Activated CD4-positive, CD25-positive, alpha-beta regulatory T cell treated with anti-CD3 and anti-CD28 coated beads, Interleukin-2, amount 50 U/mL, for 72 hours (primary cell): ENCODE measurements at places on chromosomes 3 and 15.
A peak's percentile ranks its signal among the peaks of the same experiment; 100 is the strongest.

GRCh38 chr3:26559227-26559626, 63.3 kb upstream of the LRRC3B start:
- DNase-seq, result no peak

DNA sequence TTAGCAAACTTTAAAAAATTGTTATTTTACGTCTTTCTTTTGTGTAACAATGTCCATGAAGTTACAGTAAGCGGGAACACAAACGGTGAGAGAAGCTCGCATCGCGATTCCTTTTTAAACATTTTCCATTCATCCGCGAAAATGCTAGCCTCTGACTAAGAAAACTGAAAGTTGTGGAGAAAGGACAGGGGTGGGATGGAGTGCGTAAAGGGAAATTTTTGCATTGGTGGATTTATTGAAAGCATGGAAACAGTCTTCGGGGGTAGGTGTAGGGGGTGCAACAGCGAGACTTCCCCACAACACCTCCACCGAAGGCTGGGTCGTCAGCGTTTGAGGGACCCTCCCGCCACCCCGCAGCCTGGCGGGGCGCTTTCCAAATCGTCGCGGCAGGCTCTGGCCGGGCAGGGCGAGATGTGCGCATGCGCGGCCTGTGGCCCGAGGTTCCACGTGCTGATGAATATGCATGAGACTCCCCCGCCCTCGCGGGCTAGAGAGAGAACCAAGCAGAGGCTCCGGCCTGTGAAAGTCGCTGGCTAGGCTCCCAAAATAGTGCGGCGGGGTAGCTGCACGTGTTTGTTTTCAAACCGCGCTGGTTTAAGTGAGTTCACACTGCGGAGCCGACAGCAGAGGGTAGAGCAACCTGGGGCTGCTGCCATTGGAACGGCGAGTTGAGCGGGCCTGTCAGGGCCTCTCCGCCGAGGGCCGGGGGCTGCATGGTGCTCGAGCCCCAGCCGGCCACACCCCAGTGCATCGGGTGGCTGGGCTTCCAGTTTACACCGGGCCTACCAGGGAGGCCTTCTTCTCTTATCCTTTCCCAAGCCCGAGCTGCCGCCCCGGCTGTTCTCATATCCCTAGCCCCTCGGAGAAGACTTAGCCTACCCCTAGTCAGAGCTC, 9.9 kb downstream of the ZIC1 start:
- no peak for DNase-seq

DNA sequence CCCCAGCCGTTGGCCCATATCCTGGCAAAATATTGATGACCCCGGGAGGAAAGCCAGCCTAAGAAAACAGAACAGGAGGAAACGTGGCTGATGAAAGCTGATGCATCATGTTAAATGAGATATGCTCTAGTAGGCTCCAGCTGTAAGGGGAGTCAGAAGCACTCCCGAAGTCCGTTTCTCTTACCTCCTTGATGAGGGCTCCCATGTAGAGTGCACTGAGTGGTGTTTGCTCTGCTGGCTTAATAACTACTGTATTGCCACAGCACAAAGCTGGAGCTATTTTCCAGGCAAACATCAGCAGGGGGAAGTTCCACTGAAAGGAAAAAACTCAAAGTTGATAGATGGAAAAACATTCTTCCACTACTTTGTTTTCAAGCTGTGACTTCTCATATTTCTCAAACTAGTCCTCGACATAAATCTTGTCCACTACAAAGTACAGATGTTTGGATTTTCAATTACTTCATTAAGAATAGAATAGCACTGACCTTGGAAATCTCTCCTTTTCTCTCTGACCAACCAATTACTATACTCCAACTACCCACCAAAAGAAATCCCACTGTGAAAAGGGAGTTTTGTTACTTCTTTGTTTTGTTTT, 72.7 kb downstream of the ALDH1A2 start:
- DNase-seq, result no peak

DNA sequence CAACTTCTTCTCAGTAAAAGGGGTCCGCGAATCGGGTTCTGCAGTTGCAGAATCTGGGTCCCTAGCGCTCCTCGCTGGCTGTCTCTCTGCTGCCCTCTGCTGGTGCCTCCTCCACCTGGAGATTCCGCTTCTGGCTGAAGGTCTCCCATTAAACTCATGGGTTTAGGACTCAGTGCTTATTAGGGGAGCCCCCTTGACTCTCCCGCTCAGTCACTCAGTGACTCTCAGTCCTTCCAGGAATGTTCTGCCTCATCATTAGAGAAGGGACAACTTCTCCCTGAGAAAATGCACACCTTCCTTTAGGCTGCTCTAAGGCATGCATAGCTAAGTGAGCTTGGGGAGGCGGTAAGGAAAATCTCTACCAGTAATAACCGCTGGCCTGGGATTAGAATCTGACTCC, 7.1 kb downstream of the CPN2 start:
- peak; percentile 81 for DNase-seq

GRCh38 chr15:23038726-23039142, 635 bp downstream of the TUBGCP5 start:
- no peak for DNase-seq

- DNase-seq, result no peak
Measured at GRCh38 chr3:134373271-134374104, 759 bp downstream of the AMOTL2 start.

DNA sequence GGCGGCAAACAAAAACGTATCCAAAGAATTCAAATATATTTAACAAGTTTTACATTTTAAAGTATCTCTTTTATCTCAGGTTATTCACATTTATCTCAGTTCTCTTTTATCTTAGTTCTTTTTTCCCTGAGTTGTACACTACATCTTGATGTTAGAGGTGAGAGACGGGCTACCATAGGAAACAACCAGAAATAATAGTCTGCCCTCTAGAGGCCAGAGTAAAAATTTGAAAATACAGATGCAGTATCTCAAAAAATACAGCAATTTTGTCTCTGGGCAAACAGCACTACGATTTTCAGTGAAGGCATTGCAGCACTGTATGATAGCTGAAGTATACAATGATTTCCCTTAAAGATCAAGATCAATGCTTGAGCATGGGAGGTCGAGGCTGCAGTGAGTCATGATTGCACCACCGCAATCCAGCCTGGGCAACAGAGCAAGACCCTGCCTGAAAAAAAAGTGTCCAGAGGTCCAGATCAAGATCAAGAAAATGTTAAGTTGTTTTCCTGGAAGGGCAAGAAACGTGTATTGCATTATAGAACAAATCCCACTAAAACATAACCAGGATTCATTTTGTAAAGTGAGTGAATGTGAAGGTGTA, 82.6 kb upstream of the ATP11B start:
- no peak for DNase-seq

GRCh38 chr15:67735896-67736295, 89.4 kb upstream of the SKOR1 start:
- no peak for DNase-seq

DNA sequence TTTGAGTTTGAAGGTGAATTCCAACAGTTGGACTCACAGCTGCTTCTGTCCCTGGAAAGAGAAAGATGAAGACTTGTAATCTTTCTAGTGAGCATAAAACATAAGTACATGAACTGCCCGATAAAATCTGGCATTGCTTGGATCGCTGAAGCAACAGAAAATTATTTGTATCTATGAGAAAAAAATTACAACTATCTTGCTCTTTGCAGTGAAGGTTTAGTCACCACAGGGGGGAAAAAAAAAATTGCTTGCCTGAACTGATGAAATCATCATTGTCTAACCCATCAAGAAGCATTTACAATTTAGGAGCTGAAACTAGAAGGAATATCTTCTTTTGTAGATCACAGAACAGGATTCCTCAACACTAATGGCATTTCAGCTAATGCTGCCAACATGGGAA, 20.0 kb downstream of the TMEM207 start:
- DNase-seq, result no peak

GRCh38 chr15:90225504-90226234, 8.1 kb downstream of the CIB1 start:
- DNase-seq, result no peak

DNA sequence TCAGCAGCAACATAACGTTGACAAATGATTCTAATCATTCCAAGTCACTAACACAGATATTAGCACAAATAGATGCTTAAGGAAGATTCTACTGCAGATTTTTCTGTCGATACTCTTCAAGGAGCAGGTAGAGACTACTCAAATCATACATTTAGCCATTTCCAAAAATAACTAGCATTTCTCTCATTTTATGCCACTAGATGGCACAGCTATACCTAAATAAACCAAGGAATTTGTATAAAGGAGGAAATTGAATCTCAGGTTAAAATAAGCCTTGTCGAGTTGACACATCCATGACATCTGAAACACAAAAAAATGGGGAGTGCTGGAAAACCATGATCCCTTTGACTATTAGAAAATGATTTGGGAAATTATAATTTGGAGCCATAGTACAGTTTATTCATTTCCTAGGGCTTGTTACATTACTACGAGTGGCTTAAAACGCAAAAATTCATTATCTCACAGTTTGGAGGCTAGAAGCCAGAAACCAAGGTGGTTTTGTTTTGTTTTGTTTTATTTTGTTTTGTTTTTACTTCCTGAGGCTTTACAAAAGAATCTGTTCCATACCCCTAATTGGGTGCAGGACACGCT, 59.5 kb upstream of the STRIT1 start:
- DNase-seq, result no peak

DNA sequence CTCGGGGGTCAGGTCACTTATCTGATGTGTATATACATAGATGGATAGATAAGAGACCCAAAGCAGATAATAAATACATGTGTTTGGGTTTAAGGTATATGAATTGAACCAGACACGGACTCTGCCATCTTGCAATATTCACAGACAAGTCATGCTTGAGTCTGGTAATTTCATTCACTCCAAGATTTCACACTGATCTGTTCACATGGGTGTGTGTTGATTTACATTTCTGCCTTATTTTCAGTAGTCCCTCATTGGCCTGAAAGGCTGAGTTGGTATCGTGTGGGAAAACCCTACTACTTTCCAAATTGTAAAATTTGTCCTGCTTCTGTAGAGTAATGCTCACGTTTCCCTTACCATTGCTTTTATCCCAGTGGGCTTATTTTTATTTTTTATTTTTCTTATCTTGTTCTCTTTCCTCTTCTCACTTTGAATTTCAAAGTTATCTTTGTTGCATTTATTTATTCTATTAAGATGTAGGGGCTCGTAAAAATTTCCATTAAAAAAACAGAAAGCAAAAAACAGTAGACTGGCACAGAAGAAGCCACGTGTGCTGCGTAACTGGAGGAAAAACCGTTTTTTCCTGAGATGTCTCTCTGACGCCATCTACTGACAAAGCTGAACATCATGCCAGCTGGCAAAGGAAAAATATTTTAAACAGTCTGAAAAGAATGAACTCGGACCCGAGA, 10.8 kb upstream of the MFSD1 start:
- DNase-seq, result no peak

DNA sequence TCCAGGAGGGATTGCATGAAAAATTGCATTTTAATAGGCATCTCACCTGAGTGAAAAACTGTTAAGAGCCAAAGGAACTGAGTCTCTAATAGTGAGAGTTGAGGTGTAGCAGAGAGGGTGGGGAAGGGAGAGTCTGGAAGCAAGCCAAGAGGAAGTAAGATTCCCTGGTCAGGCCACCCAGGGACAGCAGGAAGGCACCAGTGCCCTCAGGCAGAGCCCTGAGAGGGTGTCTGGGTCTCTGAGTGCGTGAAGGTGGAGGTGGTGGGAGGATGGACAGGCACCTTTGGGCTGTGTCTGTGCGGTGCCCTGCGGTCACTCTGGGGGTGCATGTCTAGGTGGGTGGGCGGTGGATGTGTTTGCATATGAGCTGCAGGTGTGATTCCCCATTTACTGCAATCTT, 300.4 kb upstream of the ROPN1 start:
- no peak for DNase-seq

GRCh38 chr3:149706905-149707304, 45.4 kb downstream of the COMMD2 start:
- no peak for DNase-seq

DNA sequence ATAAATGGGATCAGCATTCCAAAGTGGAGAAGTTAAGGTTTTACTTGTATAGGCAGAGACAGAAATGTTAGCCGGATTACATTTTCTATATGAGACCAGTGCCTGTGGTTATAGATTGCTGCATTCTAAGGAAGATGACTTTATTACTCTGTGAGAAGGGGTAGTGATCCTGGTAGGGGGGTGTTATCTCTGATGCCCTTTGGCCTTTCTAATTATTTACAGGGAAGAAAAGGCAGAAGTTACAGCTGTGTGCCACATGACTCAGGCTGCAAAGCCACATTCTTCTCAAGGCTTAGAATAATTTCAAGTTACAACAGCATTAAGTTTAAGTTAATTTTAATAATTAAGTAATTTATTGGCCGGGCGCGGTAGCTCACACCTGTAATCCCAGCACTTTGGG, 2.2 kb upstream of the TMC3 start:
- DNase-seq, result no peak

GRCh38 chr15:94670438-94671034, 439.2 kb downstream of the MCTP2 start:
- no peak for DNase-seq

GRCh38 chr3:19348941-19349564, 200.7 kb downstream of the KCNH8 start:
- DNase-seq, result no peak

DNA sequence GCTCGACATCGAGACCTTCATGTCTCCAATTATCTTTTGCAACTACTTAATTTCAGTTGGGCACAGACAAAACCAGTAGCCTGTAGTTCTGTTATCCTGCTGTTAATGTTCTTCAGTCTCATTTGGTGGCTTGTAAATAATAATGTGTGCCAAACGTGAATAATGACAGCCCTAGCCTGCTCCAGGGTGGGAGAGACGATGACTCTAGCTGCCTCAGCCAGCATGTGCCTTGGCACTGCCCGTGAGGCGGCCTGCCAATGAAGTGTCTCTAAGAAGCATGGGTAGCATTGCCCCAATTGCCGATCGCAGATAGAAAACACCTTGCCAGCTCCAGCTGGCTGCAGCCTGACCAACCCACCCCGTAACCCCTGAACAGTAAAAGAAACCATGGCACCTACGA, 58.8 kb downstream of the ASB7 start:
- no peak for DNase-seq

DNA sequence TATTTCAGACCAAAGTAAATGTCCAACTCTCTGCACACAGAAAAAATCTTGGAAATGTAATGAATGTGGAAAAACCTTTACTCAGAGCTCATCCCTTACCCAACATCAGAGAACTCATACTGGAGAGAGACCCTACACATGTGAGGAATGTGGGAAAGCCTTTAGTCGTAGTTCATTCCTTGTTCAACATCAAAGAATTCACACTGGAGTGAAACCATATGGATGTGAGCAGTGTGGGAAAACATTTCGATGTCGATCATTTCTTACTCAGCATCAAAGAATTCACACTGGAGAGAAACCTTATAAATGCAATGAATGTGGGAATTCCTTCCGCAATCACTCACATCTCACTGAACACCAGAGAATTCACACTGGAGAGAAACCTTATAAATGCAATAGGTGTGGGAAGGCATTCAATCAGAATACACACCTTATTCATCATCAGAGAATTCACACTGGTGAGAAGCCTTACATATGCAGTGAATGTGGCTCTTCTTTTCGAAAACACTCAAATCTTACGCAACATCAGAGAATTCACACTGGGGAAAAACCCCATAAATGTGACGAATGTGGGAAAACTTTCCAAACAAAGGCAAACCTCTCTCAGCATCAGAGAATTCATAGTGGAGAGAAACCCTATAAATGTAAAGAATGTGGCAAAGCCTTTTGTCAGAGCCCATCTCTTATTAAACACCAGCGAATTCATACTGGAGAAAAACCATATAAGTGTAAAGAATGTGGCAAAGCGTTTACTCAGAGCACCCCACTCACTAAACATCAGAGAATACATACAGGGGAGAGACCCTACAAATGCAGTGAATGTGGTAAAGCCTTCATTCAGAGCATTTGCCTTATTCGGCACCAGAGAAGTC, 8.0 kb upstream of the ZNF501 start:
- no peak for DNase-seq

GRCh38 chr3:180528843-180529242, 73.1 kb upstream of the TTC14 start:
- no peak for DNase-seq
